CD4-positive, alpha-beta T cell treated with Interleukin-6 for 4 hours (primary cell): ENCODE measurements at places on chromosomes 7 and 10.

- DNase-seq = no peak
Observed at GRCh38 chr7:157547611-157548010, 210.8 kb downstream of the DNAJB6 start.

- no peak for DNase-seq
Observed at GRCh38 chr10:74674927-74675326, 151.5 kb upstream of the KAT6B start.

- DNase-seq = no peak
Observed at GRCh38 chr7:117675497-117676435, 195.9 kb downstream of the CFTR start.

DNA sequence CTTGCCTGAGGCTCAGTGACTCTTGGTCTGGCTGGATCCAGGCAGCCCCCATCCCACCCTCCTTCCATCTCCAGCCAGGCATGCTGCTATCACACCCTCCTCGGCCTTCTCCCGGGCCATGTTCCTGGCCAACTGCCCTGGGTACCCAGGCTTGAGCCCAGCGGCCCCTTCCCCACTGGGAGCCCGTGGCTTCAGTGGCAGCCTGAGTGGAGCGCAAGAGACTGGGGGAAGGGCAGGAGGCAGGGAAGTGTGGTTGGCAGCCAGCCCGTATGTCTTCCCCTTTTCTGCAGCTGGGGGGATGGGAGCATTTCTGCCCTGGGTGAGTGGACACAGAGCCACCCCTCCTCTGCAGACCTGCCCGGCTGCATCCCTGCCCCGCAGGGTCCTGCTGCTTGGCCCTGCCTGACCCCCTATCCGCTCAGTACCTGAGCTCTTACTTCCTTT, 148.5 kb downstream of the ARHGAP22 start:
- DNase-seq = no peak

DNA sequence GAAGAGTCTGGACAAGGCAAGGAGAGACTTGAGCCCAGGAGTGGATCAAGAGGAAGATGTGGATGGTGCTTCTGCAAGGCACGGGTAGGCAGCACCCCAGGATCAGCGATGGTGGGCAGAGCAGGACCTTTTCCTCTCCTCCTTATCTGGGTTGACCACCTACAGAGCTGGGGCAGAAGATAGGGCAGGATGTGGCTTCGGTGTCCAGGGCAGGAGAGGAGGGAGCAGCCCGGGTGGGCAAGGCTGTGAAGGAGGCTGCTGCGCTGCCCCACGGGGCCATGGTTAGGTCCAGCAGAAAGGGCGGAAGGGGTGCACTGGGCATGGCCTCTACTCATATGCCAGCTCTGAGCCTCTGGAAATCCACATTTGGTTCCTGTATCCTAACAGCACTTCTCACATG, 20.0 kb upstream of the PARP12 start:
- DNase-seq = no peak

- no peak for DNase-seq
Observed at GRCh38 chr10:128028508-128029289, 97.5 kb downstream of the MKI67 start.

DNA sequence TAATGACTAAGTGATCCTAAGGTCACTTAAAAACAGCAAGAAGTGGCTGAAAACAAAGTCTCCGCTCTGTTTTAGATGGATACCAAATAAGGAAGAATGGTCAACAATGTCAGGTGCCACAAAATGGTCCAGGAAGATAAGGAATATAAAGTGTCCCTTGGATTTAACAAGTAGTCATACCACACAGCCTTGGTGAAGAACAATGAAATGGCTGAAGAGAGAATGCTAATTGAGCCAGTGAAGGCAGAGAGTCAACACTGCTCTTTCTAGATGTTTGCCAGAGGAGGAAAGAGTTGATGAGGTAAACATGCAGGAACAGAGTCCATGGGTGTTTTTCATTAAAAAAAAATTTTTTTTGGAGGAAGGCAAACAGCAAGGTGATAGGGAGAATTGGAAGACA, 2.1 kb upstream of the CASD1 start:
- DNase-seq = no peak

- no peak for DNase-seq
Observed at GRCh38 chr7:124390301-124390700, 357.4 kb upstream of the TMEM229A start.

- peak; percentile 16 for DNase-seq
Observed at GRCh38 chr7:19051767-19052375, 65.6 kb downstream of the TWIST1 start.

DNA sequence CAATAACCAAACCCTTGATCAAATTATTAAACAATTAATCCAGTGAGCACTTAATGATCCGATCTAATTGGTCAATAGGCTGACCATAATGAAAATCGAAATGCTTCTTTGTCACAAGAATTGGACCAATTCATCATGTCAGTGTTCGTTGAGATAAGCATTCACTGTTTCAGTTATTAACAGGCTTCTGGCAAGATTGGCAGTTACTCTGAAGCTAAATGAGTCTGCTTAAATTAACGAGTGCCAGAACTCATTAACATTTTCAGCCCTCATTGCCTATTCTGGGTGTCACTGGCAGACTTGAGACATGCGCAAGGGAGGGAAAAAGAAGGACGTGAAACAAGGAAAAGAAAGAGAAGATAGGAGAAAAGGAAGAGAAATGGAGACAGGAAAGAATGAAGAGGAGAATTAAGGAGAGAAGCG, 30.7 kb upstream of the SLC26A3 start:
- DNase-seq = no peak

- DNase-seq = no peak
Observed at GRCh38 chr7:115352375-115352774, 430.5 kb downstream of the MDFIC start.

DNA sequence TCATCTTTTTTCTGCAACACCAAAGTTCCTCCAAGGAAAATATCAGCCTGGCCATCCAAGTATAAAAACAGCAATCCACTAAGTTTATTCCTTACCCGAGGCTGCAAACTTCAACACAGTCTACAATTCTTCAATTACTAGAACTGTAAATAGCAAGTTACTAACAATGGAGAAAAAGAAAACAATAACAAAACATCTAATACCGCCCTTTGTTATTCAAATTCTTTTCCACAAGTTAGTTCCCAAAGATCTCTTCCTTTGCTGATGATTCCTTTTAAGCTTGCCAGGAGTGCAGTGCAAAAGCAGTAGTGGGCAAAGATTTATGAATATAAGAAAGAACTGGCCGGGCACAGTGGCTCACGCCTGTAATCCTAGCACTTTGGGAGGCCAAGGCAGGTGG, 86.2 kb downstream of the CUL2 start:
- no peak for DNase-seq

DNA sequence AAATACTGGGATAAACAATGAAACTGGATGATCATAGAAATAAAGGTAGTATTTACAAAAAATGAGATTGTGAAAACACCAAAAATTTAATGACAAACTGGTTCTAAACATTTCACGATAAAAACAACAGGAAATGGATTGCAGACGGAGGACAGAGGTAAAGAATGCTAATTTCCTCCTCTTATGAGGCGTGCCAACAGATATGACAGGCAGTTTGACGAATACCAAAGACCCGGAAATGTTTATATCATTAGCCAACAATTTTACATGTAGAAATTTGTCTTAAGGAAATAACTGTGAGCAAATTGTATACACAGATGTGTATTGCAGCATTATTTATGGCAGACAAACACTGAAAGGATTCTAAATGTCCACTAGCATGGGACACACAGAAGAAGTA, 162.0 kb upstream of the MGMT start:
- DNase-seq = no peak

- DNase-seq = no peak
Observed at GRCh38 chr7:117769085-117769484, 104.2 kb downstream of the CTTNBP2 start.

GRCh38 chr7:102028206-102028826, 210.9 kb downstream of the CUX1 start:
- DNase-seq = peak; percentile 16

GRCh38 chr7:37999673-38000072, 79.2 kb downstream of the EPDR1 start:
- no peak for DNase-seq

- DNase-seq = no peak
Observed at GRCh38 chr10:27569946-27570345, 65.8 kb downstream of the RAB18 start.

DNA sequence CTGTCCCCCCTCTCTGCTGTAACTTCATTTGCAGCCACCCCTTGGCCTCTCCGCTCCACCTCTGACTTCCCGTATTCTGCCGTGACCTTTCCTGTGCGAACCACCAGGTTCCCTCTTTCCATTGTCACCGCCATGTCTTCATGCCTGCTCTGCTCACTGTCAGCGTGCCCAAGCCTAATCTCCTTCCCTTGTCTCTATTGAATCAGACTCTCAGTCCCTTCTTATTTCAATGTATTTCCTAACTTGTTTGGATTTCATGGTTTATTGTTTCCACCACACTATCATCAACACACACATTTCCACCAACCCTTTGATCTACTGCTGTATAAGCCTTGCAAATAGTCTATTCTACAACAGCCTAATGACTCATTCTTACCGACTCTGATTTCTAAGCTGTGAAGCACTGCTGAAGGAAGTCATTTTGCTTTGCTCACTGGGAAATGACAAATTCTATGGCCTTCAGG, 30.0 kb upstream of the INHBA start:
- no peak for DNase-seq

- DNase-seq = no peak
Observed at GRCh38 chr7:131250331-131250730, 77.3 kb upstream of the MKLN1 start.

DNA sequence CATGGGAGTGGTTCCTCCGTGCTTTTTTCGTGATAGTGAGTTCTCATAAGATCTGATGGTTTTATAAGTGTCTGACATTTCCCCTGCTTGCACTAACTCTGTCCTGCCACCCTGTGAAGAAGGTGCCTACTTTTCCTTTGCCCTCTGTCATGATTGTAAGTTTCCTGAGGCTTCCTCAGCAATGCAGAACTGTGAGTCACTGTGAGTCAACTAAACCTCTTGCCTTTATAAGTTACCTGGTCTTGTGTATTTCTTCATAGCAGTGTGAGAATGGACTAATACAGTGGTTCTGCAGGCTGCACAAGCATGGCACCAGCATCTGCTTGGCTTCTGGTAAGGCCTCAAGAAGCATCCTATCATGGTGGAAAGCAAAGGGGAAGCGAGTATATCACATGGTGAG, 1144.6 kb downstream of the SORCS3 start:
- no peak for DNase-seq

DNA sequence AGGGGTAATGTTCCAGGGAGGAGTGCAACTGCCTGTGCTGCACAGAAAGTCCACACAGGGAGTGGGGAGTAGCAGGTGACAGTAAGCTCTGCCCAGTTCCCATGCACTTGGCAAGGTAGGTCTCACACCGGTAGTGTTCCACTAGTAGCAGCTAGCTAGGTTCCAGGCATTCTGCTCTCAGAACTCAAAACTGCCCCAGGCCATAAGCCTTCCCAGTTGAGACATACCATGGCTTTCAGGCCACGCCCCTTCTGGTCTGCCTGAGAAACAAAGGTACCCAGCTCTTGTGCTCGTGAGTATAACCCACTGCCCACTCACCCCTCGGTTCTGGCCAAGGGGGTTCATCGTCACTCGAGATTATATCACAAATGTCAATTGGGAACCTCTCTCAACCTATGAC, 12.6 kb downstream of the CASP7 start:
- DNase-seq = no peak

GRCh38 chr7:20217193-20217948, at the start of gene MACC1:
MACC1 (minus strand) TSS chr7:20217384; CDS start chr7:20161862, 55,522 bp downstream.
- DNase-seq = peak; percentile 8

GRCh38 chr10:102670065-102670670, 25.9 kb downstream of the TRIM8 start:
- DNase-seq = no peak

GRCh38 chr10:24695452-24695851, 28.2 kb downstream of the ARHGAP21 start:
- no peak for DNase-seq

- no peak for DNase-seq
Observed at GRCh38 chr7:128135159-128135514, 103.9 kb upstream of the LRRC4 start.

GRCh38 chr10:48771234-48771633, 86.6 kb downstream of the WDFY4 start:
- DNase-seq = no peak

DNA sequence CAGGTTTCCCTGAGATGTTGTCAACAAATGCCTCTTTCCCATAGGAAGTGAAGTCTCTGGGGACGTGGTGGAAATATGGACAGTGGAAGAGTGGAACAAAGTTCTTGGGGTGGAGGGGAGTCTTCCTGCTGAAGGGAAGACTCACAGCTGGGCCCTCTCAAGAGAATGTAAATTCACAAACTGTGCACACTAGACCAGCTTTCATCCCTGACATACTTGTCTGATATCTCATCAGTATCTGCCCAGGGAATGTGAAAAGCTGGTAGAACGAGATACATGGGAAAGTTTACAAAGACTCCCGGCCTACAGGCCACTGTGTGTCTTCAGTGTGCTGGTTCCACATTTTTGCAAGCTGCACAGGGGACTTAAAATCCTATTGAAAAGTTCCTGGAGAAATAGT, 16.7 kb upstream of the CCDC3 start:
- DNase-seq = no peak

- no peak for DNase-seq
Observed at GRCh38 chr7:115096262-115096661, 174.4 kb downstream of the MDFIC start.

GRCh38 chr7:49564379-49564714, 209.1 kb upstream of the VWC2 start:
- no peak for DNase-seq

DNA sequence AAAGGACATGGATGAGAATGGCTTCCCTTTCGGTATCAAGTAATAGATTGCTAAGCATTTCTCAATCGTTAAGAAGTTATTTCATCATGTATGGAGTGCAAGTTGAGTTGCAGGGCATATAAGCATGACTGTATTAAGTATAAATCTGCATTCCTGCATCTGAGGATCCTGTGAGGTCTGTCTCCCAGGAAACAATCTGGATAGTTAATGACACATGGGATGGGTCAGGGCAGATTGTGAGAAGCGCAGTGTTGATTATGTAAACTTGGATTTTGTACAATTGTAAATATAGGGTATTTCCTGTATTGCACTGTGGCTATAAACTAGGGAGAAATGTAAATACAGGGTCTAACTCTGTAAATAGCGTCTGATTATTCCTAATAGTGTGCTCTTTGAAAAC, 102.6 kb downstream of the PLXDC2 start:
- DNase-seq = no peak

DNA sequence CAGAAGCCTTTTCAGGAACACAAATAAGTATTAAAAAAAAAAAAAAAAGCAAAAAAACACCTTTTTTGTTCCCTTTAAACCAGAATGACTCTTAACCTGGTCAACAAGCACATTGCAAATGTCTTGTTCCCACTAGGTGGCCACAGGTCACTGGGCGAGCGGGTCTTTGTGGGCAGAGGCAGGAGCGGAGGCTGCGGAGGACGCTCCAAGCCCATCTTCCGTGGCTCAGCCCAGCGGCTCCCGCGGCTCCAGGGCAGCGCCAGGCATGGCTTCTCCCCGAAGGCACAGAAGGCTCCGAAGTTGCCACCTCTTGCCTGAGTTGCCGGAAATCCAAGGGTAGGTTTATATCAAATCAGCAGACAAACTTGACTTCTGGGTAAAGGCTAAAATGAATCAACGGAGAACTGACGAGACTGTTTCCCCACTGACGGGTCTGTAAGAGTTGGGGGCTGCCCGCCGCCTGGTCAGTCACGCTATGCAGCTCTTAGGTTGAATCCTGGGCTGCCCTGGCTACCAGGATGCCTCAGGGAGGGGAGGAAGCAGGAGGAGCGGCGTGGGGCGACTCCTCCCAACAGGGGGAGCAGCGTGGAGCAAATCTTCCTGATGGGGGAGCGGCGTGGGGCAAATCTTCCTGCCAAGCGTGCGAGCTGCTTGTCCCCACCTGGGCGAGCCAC, 144.5 kb downstream of the PTPRN2 start:
- DNase-seq = no peak
